Breast epithelium (tissue), 4 donors: ENCODE measurements at places on chromosomes 2 and 18.

- DNase-seq, result no peak
These were observed 19.0 kb downstream of the ACVR2A start for GRCh38 chr2:147863835-147864234.

DNA sequence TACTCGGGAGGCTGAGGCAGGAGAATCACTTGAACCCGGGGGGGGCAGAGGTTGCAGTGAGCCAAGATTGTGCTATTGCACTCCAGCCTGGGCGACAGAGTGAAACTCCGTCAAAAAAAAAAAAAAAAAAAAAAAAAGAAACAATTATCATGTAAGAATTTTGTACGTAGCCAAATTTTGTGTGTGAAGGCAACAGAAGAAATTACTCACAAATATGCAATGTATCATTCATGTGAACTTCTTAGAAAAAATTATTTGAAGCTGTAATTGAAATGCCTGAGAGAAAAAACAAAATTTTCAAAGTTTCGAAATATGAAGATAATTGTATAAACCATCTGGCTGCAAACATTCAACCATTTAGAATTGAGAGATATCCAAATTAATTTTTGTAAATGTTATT, 204.8 kb upstream of the PARD3B start:
- DNase-seq, result no peak

DNA sequence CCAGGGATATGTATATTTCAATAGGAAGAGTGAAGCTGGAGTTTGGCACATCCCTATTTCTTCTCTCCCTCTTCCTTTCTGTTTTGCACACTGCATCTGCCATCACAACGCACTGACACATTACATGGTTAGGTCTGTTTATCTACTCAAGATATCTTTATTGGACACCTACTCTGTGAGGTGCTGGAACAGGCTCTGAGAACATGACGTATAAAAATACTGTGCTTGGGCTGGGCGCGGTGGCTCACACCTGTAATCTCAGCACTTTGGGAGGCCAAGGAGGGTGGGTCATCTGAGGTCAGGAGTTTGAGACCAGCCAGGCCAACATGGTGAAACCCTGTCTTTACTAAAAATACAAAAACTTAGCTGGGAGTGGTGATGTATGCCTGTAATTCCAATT, 653.3 kb downstream of the SLC4A3 start:
- no peak for DNase-seq

DNA sequence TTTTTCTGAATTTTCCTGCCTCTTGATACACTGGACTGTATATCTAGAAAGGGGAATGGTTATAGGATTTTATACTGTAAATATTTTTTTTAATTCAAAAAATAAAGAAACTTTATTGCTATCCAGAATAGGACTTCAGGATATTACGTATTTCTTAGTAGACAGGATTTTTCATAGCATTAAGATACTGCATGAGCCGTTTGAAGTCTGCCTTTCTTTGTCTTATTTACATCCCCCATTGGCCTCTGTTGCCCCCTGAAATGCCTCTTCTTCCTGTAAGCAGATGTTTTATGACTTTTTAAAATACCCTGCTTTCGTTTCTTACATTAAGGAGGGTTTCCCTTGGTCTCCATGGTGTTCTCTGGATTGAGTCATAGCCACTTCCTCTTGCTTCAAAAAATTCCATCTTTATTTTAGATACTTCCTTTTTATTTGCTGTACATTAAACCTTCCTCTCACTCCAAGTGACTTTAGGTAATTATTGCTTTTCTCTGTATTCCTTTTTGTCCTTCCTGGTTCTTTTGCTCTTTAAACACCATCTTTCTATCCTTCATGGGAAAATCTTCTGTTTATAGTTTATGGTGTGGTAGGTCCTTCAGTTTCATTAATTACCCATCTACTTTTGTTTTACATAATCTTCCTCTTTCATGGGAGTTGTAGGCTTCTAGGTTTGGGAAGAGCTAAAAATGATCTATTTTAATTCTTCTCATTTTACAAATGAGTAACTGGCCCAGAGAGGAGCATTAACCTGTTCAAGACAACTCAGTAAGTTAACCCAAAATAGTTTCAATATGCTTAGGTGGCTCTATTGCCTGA, 72.6 kb downstream of the ZNF532 start:
- no peak for DNase-seq

GRCh38 chr2:11174222-11174621, 19.0 kb downstream of the SLC66A3 start:
- no peak for DNase-seq

DNA sequence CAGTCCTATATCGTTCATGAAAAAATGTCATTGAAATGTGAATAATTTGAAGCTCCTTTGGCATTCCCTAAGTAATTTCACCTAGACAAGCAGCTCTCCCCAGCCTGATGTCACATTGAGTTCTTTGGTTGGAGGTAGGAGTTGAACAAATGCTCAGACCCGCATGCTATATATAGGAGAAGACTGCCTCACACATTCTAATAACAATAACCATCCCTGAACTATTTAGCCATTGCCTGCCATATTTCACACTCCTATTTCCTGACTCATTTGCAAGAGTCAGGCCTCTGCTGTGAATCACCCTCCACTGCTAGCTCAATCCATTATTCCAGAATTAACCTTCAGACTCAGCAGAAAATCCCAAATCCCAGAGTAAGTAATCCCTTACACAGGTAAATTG, 256.6 kb upstream of the ACVR2A start:
- no peak for DNase-seq

- DNase-seq, result no peak
These were observed 205.7 kb downstream of the NEDD4L start for GRCh38 chr18:58249712-58250111.

DNA sequence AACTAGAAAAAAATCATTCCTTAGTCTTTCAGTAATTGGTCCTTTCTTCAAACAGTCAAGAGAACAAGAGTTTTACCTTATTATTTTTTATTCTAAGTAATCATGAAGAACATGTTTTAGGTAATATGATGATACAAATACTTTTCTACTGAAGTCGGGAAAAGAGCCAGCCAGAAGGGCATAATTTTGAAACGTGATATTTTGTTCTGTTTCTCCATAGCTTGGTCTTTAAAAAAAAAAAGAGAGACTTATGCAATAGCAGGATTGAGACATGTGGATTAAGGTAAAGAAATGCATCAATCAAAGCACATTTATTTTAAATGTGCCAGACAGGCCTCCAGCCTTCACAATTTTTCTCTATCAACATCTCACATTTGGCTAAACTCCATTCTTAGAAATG, 1016.8 kb downstream of the CNTNAP5 start:
- DNase-seq, result no peak

DNA sequence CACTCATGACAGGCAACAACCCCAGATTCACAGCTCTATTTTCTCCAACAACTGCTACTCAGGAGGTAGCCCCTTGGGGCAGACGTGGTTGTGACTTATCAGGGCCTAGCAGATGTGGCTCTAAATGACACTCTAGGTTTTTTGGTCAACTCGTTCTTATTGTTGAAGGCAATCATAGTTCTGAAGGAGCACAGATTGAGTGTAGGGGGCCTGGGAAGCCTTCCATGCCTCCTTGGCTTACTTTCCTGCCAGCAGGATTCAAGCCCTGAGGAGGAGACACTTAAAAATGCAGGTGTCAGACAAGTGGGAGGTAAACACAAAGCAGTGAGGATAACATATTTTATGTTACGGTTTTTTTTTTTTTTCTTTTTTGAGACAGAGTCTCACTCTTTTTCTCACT, 23.5 kb upstream of the SUCLG1 start:
- no peak for DNase-seq

- DNase-seq, result no peak
These were observed 11.3 kb downstream of the TMEM247 start for GRCh38 chr2:46490521-46491141.

DNA sequence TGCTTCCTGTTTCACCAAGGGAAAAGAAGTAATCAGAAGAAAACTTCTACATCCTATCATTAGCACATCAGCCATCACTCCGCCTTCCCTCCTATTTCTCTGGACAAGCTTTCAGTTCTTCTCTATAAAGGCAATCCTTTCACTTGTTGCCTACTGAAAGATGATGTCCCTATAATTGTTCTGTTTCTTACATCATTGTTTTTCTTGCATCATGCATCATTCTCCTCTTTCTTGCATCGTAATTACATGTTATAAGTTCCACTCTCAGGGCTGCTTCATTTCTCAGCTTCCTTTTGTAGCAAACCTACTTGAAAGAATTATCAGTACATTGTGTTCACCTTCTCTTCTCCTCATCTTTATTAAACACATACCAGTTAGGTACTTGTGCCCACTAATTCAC, 7.2 kb downstream of the SLC30A6 start:
- DNase-seq, result no peak

- no peak for DNase-seq
These were observed 808.1 kb downstream of the DCC start for GRCh38 chr18:53148123-53148522.

- no peak for DNase-seq
These were observed 3.2 kb downstream of the MARS2 start for GRCh38 chr2:197708331-197708730.

DNA sequence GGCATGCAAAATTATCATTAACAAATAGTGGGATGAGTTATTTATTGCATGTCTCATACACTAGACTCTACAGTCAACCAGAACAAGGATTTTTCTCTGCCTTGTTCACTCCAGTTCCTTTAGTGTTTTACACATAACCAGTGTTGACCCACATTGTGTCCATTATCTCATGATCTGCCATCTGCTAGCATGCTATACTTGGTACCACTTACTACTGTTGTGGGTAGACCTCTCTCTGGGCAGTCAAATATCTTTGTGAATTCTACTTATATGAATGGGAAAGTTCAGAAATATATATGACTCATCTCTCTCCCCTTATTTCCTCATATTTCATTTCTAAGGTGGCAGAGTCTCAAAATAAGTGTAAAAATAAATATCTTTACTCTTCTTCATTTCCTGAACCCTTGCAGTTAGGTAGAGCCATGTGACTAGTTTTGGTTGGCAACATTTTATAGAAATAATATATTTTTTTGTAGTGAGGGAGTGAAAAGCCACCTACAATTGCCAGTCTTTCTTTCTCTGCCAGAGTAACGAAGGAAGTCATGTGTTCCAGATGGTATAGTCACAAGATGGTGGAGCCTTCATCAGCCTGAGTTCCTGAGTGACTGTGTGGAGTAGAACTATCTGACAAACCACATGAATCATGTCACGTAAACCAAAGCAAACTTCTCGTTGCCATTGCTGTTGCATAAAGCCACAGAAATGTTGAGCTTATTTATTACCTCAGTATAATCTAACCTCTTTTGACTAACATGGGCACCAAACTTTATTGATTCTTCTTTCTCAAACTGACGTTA, 704.0 kb downstream of the RNF144A start:
- DNase-seq, result no peak

DNA sequence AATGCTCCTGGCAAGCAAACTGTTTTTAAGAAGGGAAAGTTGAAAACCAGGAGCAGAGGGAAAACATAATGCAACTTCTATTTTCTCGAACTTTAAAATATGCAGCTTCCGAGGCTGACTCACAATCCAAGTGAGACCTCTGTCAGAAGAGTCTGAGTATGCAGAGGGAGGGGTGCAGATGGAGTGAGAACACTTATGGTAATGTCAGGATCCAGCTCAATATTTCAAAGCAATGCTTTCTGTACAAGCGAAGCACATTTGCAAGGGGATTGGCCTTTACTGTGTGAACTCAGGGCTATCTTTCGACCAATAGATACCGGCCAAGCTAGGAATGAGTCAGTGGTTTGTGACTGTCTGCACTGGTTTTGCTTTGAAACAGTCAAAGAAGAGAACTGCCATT, 242.7 kb downstream of the CNTNAP5 start:
- DNase-seq, result no peak

DNA sequence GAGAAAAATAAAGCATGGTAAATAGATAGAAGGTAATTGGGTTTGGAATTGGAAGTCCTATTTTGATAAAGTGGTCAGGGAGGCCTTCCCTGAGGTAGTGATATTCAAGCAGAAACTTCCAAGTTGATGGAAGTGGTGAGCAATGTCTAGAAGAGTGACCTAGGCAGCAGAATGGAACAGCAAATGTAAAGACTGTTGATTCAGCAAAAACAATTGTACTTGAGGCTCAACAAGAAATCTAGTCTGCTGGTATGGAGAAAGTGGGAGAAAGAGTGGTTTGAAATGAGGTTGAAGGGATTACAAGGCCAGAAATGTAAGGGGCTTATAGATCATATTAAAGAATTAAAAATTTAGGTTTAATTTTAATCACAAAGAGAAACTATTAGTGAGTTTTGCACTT, 181.3 kb downstream of the MBD5 start:
- DNase-seq, result no peak

- no peak for DNase-seq
These were observed 470.7 kb downstream of the LPIN1 start for GRCh38 chr2:12217175-12217574.

DNA sequence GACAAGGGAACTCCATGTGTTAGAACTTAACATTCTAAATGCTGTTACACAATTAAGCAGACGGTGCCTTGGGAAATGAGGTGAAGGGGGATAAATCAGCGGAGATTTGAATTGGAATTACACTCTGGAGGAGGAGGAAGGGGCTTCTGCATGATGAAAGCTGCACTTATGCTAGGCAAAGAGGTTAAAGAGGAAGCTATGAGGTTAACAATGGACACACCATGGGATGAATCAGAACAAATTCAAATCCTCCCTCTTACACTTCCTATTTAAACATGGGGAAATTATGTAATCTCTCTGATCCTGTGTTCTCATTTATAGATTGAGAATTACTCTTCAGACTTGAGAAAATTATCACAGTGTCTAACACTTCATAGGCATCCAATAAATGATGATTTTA, 121.5 kb upstream of the SIX2 start:
- DNase-seq, result no peak

DNA sequence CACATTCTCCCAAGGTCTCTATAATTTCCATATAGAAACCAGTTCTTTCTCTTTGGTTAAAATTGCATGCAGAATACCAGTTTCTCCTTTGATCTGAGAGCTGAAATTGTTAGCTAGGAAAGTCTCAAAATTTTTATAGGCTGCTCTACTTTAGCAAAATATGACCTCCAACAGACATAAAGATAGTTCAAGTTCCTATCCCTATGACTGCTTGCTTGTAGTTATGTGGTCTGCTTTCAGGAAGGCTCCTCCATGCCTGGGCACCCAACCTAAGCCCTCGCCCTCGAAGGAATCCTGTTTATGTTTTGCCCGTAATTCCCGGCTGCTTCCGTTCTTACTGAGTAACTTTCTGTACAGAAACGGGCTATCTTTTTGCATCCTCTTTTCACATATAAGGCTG, 28.0 kb upstream of the LTBP1 start:
- DNase-seq, result no peak

- no peak for DNase-seq
These were observed 312.0 kb upstream of the VWC2L start for GRCh38 chr2:214098811-214099210.

DNA sequence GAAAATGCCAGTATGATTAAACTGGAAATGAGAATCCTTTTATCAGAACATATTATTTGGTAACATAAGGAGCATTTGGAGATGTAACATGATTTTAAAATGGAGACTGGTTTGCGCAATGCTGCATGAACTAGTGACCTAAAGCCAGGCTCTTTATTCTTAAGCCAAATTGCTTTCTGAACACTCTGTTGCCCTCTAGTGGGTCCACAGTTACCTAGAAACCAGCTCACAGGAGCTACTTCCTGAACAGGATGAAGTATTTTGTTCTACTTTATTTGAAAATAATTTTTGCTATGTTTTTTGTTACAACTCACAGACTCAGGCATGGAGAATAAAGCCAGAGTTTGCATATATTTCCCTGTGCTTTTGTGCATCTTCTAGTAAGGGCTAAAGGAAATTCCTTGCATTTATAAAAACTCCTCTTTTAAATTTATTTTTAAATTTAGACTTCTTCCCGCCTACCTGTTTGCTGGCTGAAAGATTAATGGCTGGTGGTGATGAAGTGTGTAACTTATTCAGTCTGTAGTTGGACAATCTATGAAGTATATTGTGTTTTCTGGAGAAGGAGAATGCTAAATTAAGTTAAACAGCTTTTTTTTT, 146.7 kb downstream of the PARD3B start:
- peak; percentile 55 for DNase-seq
